ENCODE measurements at places on chromosomes 2 and 18.
A peak's percentile ranks its signal among the peaks of the same experiment; 100 is the strongest.

DNA sequence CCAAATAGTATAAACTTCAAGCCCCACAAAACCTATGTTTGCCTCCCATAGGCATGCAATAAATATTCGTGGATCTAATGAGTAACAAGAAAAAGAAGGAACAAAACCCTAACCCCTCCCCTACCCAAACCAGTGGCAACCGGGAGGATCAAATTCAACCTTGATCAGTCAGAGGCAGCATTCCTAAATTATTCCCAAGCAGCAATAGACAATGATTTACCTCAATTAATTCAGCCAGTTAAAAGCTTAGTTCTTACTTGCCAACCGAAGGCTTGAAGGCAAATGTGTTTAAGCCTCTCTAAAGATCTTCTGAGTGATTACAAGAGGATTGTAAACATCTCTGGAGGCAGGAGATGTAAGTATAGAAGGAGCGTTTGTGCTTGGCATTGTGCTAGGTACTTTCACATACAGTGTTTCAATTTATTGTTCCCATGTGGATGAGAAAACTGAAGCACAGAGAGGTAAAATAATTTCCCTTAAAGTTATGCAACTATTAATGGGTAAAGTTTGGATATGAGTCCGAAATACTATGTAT is 197.7 kb downstream of the MTX2 start:
- DNase-seq, result no peak

GRCh38 chr2:192155511-192156118 is 39.1 kb downstream of the TMEFF2 start:
- DNase-seq, result no peak

- DNase-seq, result peak; percentile 53
Observed at GRCh38 chr2:64018701-64019082, 536 bp downstream of the VPS54 start.

- no peak for DNase-seq
Observed at GRCh38 chr2:177721087-177721486, 328.5 kb downstream of the AGPS start.

GRCh38 chr2:237773826-237774225 is 24.8 kb upstream of the RBM44 start:
- DNase-seq, result no peak

GRCh38 chr2:165952085-165952484 is 1.5 kb downstream of the TTC21B start:
- no peak for DNase-seq

GRCh38 chr2:203014456-203015199 is at the start of gene NBEAL1:
TSS of gene NBEAL1 (plus strand) at chr2:203014875. CDS start at chr2:203016385, 1,510 bp downstream.
- peak; percentile 100 for DNase-seq

DNA sequence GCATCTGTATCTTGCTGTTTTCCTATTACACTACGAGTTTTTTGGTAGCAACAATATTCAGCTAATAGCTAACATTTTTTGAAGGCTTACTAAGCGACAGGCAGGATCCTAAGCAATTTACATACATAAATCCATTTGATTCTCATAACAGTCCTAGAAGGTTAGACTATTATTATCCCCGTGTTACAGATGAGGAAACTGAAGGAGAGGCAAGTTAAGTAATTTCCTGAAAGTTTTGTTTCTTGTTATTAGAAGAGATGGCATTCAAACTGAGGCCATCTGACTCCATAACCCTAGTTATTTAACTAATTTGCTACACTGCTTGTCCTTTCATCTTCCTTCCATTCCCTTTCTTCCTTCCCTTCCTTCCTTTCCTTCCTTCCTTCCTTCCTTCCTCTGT is 68.2 kb downstream of the PDE1A start:
- DNase-seq, result no peak

DNA sequence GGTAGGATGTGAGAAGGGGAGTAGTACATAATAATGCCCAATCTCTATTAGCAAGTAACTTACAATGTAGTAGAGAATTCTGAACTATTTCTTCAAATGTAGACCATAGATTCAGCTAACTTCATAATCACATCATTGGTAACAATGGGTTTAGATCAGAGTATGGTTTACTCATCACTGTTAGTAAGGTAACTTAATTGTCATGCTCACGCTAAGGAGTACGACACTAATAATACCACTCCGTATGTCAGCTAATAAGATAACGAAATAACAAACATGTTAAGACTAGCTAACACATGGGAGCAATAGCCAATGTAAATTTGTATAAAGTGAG is 56.4 kb upstream of the CCDC141 start:
- DNase-seq, result no peak

GRCh38 chr2:191010887-191011885 is 2.8 kb downstream of the STAT1 start:
- DNase-seq, result no peak

DNA sequence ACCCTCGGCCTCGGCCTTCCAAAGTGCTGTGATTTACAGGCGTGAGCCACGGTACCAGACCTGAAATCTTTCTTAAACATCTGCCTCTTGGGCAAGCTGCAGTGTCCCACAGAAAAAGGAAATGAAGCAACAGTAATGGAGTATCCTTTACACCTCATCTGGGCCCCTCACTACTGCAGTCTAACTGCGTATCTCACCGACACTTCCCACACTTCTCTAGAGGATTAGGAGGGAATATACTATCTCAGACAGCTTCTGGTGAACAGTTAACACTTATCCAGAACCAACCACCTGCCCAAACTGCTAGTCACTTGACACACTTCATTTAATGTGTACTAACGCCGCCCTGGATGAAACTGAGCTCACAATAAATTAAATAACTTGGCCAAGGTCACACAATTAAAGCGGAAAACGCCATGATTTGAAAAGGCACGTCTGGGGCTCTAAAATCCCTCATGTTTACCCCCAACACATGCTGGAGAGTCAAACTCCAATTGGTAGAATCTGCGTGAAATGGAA is 993 bp downstream of the COX7A2L start:
- DNase-seq, result no peak

GRCh38 chr18:72871091-72871490 is 3.3 kb upstream of the NETO1 start:
- DNase-seq, result peak; percentile 52

GRCh38 chr2:2788076-2788475 is 457.0 kb upstream of the MYT1L start:
- no peak for DNase-seq

GRCh38 chr2:223854741-223855140 is 17.4 kb upstream of the AP1S3 start:
- DNase-seq, result no peak

- no peak for DNase-seq
Observed at GRCh38 chr2:169781249-169782013, 17.2 kb upstream of the SSB start.

DNA sequence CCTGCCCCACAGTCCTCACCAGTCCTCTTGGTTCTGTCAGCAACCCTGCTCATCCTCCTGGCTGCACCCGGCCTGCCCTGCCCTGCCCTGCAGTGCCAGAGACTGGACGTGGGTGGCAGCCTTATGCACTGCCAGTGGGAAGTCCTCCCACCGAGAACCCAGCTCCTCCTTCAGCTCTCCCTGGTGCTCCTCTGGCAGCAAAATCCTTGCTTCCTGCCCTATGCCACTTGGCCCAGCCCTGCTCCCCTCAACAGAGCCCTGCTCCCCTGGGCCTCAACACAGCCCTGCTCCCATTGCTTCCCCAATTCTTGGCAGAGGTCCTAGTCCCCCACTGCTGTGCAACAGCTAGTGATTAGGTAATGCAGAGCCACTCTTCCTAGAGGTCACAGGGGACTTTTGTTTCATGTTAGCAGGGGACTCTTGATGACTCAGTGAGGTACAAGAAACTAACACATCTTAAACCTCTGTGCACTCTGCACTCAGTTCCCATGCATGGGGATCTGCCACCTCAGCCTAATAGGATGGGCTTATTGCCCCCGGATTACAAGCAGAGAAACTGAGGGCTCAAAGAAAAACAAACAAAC is 58.0 kb upstream of the EDAR start:
- DNase-seq, result no peak

- DNase-seq, result peak; percentile 8
Observed at GRCh38 chr2:31693882-31694281, 113.1 kb upstream of the SRD5A2 start.

DNA sequence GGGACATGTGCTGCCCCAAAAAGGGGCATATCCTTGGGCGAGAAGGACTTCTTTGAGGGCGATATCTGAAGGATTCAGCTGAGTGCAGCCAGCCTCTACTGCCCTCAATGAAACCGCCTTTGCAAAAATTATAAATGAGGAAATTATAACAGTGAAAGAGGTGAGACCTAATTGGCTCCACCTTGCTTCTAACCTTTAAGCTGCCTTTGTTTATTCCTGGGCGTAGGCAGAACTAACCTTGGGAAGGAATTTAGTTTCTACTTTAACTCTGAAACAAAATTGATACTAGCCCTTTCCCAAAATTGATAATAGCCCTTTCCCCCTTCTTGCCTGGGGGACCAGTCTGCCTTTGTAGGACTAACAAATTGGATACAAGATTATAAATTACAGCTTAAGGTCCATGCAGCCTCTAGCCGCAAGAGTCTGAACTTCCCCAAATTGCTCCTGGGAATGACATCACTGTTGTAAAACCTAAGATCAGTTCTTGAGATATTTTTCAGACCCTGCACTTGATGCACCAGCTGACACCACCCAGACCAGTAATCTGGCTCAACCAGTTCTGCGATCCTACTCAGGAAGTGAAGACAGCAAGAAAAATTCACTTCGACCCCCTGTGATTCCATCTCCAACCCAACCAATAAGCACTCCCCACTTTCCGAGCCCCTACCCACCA is 36.0 kb upstream of the ASAP2 start:
- no peak for DNase-seq

GRCh38 chr2:222523783-222524544 is 99.6 kb downstream of the SGPP2 start:
- DNase-seq, result no peak

GRCh38 chr2:166536111-166536510 is 42.1 kb upstream of the SCN7A start:
- DNase-seq, result no peak

GRCh38 chr2:136210822-136211221 is 92.9 kb upstream of the CXCR4 start:
- no peak for DNase-seq

DNA sequence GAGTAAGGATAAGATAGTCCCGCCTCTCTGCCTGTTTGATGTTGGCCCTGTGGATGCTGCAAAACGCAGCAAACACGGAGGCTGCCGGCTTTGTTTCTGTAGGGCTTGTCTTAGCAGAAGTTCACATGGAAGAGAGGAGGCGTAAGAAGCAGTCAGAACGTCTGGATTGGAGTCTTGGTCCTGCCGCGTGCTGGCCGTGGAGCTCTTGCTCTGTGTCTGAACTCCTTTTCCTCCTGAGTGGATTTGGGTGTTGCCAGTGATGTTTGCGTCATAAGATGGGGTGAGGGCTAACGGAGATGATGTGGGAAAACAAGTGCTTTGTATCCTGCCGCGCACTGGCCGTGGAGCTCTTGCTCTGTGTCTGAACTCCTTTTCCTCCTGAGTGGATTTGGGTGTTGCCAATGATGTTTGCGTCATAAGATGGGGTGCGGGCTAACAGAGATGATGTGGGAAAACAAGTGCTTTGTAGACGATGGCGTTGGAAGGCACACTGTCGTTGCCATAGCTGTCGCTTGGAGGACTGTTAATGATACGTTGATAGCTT is 240.9 kb downstream of the AGAP1 start:
- DNase-seq, result no peak

DNA sequence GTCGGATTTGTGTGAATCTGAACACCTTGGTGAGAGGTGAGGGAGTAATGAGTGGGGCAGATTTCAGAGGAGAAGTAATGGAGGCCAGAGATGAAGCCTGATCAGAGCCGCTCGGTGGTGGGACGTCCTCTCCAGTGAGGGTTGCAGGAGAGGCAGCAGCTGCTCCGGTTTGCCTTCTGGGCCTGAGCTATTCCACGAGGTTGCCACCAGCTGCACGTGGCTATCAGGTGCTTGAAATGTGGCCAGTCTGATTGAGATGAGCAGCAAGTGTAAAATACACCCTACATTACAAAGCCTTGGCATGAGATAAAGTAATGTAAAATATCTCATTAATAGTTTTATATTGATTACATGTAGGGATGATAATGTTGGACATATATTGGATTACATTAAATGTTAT is 10.8 kb upstream of the EFHD1 start:
- DNase-seq, result no peak

DNA sequence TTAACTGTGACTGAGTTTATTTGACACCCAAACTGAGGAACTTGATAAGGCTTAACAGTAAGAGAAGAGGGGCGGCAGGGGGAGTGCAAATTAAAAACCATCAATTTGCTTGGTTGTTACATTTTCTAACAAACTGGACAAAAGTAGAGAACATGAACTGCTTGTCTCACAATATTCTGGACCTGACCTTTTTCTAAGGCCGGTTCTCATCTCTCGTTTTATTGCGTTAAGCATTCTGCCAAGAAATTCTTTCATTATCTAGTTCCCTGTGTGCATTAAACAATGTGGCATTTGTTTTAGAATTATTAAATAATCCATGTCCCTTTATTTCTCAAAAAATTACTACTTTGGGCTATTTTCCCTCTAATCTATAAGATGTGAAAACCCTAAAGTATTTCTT is 565.2 kb upstream of the PKDCC start:
- no peak for DNase-seq

GRCh38 chr18:58529714-58530354 is 99.1 kb downstream of the ALPK2 start:
- peak; percentile 65 for DNase-seq

DNA sequence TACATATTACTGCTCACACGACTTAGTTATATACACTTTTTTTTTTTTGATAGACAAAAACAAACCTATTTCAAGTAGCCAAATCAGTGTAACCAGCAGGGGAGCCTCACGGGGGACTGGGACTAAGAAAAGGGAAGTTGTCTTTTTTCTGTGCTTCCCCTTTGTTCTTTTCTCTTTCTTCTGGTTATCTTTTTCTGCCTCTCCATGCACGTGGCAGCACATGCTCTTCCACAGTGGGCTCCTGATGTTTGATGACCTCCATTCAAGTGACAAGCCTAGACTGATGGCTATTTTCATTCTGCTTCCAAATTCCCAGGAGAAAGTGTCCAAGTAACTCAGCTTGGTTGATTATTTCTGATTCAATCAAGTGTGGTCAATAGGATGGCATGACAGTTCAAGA is 98.2 kb upstream of the STK39 start:
- DNase-seq, result no peak

- DNase-seq, result peak; percentile 24
Observed at GRCh38 chr2:72719416-72719815, 106.4 kb downstream of the EXOC6B start.

DNA sequence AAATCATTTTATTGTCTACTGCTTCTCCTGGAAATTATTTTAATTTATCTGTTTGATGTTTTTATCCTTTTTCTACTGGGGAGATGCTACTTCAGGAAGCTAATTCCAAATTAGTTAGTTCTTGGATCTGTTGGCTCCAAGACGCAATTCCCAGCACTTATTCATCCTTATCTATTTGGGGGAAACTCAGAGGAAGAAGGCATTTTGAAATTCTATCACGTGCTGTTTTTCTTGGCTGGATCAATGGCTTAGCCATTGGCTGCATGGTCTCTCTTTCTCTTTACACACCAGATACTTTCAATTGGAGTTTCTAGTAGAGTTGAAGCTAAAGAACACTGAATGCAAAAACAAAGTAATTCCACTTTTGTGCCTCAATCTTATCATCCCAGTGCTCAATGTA is 98.3 kb downstream of the RAPGEF4 start:
- DNase-seq, result peak; percentile 11

- no peak for DNase-seq
Observed at GRCh38 chr2:197198890-197199289, 111.7 kb downstream of the ANKRD44 start.

GRCh38 chr18:29588446-29589100 is 1411.6 kb upstream of the CDH2 start:
- no peak for DNase-seq

Data from astrocyte of the spinal cord (primary cell).